Smooth muscle cell of the brain vasculature (primary cell): ENCODE measurements at places on chromosomes 3 and 15.

- no peak for DNase-seq
These were observed 148.4 kb upstream of the GBE1 start for GRCh38 chr3:81909796-81910195.

DNA sequence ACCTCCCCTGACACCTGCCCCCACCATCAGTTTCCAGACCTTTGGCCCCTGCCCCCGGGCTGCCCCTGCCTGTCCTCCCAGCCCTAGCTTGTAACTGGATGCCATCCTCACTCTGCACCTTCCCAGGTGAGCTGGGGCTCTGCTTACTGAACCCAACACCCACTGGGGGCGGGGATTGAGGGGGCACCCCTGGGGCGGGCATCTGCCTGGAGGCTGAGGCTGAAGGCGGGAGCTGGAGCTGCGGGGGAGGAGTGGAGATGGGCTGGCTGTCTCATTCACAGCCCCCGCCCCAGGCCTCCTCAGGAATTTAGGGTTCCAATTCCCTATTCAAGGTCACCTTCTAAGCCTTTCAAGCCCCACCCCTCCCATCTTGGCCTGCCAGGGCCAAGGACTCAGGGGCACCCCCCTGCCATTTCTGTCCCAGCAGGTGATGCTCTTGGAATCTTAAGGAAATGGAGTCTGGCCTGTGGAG lies 17.7 kb downstream of the PIF1 start:
- no peak for DNase-seq

GRCh38 chr15:56098195-56098863 lies 104.9 kb upstream of the NEDD4 start:
- no peak for DNase-seq

- DNase-seq, result no peak
These were observed 22.7 kb downstream of the CORO2B start for GRCh38 chr15:68601206-68602197.

- no peak for DNase-seq
These were observed 24.4 kb upstream of the ATP2B2 start for GRCh38 chr3:10529809-10530208.

- DNase-seq, result no peak
These were observed 212.6 kb upstream of the ICE2 start for GRCh38 chr15:60691508-60692047.

- DNase-seq, result no peak
These were observed 66.3 kb upstream of the LRTM1 start for GRCh38 chr3:54994111-54994513.

DNA sequence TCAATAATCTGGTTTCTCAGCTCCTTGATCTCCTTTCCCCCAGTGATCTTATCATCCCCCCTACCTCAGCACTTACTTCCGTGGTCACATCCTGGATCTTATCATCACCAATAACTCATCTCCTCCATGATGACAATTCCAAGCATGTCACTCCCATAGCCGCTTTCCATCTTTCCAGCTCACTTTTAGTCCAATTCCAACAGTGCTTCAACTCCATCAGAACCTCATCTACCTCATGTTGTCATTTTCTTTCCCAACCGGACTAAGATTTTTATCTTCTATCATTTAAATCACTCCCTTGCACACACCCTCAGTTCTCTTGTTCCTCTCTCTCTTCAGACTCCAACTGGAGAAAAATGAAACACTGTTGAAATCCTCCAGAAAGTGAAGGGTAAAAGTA lies 75.9 kb upstream of the UBE2E2 start:
- DNase-seq, result no peak

DNA sequence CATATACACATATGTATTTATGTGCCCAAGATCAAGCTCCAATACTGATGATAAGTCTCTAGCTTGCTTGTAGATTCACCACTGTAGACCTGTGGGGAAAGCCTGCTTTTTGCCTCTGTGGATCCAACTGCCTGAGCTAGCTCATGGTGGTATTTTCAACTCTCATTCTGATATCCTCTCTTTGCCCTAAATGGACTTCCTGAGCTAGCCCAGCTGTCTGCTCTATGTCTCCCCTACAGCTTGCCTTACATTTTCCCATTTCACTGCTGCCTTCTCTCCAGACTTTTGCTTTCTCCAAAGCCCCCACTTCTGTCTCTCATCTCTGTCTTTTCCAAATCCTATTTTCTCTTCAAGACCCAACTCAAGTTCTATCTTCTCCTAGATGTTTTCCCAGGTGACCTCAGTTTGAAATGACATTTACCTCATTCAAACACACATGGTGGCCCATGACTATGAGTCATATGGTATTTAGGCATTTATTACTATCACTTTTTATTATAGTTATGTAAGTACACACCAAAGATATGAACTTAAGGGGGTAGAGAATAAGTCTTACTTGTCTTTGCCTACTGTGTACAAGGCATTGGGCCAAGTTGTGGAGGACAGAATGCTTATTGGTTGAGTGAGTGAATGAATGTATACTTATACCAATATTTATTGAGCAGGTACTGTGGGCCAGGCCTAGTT lies 191.7 kb downstream of the NR1D2 start:
- DNase-seq, result no peak

DNA sequence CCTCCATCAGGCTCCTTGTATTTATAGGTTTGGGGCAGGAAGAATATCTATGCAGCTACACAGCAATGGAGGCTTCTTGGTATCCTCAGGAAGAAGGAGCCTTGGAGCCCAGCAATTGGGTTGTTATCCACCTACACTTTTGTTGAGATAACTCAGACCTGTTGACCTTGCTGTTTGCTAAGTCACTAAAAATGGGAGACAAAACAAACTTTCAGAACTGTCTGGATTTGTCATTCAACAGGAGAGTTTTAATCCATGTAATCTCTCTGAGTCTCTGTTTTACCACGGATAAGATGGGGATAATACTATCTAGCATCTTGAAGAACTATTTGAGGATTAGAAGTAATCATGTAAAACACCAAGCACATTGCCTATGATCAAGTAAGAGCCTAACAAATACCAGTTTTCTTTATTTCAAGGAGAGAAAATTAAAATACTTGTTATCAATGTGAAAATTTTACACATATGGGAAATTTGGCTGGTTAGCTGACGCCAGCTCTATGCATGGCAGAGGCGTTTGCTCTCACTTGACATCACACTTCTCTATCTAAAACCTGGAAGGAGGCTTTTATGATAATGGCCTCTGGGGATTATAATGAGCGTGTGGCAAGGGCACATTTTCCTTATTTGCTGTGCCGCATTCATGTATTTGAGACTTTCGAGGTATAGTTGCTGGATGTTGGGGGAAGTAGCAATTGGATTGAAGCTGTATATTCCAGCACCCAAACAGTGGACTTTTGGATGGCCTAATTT lies 215.6 kb downstream of the PDCD6IP start:
- no peak for DNase-seq

DNA sequence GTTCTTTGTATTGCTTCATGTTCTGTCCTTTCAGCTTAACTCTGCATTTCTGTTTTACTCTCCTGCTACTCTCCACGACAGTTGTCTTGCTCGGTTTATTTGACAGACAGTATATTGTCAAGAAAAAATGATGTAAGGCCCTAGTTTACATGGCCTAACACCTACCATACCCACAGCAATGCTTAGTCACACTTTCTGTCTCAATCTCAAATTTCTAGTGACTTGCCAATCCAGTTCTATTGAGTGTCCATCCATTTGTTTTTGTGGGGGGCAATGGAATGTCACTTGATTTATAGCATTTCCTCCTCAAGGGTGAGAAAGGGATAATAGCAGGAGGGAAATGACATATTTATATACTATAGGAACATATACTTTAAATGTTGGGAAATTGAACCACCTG lies 676.2 kb downstream of the NAALADL2 start:
- DNase-seq, result no peak

GRCh38 chr15:52018244-52018643 lies 775 bp upstream of the MAPK6 start:
- no peak for DNase-seq

DNA sequence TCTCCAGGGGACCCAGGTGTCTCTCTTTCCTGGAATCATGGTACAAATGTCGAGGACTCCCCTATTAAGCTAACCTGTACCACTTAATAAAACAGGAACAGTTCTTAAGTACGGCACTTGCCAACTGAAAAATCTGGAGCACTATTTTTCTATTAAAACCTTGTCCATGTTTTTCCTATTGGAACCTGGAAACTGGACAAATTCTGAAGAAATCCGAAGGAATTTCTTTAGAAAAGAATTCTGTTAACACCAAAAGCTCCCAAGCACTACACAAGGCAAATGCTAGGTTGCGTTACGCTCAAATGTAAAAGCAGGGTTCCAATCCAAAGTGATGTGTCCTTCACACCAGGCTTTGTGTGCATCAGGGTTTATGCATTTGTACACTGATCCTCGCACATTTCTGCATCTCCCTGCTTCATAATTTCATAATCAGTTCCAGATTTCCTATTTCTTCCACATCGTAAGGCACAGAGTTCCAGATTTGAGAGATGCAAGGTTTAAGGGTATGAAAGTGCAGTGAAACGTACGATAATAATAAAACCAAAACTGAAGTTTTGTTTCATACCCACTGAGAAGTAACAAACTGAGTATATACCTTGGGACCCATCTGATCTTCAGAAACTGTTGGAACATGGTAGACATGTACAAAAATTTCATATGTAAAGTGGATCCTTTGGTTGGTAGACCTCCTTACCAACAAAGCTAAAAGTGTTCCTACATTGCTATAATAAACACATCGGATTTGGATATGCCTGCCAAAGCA lies 132.1 kb upstream of the WNT5A start:
- DNase-seq, result no peak

- no peak for DNase-seq
These were observed 81.5 kb upstream of the PRICKLE2 start for GRCh38 chr3:64306745-64307144.

DNA sequence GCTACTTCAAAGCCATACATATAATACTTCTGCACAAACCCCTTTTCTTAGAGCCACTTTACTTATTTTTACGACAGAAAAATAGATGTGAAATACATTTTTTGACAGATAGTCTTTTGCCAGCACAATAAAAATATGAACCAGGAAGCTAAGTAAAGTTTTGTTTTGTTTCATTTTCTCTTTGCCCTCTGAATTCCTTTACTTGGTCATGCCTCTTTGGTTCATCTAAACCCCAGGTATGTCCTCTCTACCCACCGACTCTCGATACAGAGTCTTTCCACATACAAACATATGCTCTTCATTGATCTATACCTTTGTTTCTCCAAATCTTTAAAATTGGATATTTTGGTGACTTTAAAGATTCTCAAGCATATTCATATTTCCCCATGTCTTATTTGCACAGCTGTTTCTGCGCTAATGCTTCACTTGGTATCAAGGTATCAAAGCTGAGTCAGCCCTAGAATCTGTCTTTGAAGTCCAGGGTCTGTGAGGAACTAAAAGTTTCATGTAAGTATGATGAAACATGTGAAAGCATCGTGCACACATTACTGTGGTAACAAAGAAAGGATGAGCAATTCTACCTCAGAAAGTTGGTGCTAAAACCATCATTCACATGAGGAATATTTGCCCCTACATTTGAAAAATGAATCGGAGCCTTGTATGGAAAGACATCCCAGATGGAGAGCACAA lies 845.4 kb downstream of the NAALADL2 start:
- DNase-seq, result no peak

- no peak for DNase-seq
These were observed 287.1 kb downstream of the IL5RA start for GRCh38 chr3:2823031-2823430.

GRCh38 chr3:70919091-70919490 lies 606.7 kb upstream of the MDFIC2 start:
- no peak for DNase-seq

DNA sequence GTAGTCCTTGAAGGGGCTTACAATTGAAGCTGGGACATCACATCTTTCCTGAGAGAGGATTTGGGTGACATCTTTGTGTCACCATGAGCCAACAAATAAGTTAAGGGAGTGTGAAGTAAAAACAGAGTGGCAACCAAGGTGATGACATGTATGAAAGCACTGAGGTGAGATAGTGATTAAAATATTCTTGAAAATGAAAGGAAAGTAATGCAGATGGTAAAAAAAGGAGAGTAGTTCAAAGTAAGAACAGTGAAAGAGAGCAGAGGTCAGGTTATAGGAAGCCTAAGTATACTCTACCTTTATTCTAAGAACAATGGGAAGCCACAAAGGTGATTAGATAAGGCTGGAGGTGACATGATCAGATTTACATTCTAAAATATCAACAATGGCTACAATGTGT lies 486.1 kb downstream of the DIPK2A start:
- DNase-seq, result no peak

- DNase-seq, result no peak
These were observed at the start of gene MEGF11 for GRCh38 chr15:66253418-66254088. Gene MEGF11, minus strand, starts transcription at chr15:66253750. Its CDS starts 125,347 bp downstream, at chr15:66128403.

- no peak for DNase-seq
These were observed 10.6 kb upstream of the DNAAF4 start for GRCh38 chr15:55518641-55519040.

DNA sequence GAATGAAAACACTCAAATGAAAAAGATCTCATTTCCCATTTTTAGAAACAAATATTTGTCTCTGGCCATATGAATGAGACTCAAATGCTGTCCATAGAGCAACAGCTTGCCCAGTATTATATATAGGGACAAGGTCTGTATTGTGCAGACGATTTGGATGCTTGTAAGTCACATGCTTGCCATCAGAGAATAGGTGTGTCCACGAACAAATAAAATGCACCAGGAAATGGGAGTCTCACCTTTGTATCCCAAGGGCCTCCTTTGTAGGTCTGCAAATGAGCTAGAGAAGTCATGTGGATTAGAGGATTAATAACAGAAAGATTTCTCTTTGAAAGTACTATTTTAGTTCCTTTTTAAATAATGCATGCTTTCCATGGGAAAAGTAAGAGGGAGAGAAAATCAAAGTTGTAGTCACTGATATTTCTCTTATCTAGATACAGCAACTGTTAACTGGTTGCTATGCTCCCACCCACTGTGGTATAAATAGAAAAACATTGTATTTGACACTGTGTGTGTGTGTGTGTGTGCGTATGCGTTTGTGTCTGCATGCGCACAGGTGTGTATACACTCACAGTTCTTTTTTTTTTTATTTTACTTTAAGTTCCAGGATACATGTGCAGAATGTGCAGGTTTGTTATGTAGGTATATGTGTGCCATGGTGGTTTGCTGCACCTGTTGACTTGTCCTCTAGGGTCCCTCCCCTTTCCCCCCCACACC lies 383.4 kb upstream of the ARRDC4 start:
- DNase-seq, result no peak

- no peak for DNase-seq
These were observed 43.8 kb downstream of the ZNF710 start for GRCh38 chr15:90044916-90045371.

DNA sequence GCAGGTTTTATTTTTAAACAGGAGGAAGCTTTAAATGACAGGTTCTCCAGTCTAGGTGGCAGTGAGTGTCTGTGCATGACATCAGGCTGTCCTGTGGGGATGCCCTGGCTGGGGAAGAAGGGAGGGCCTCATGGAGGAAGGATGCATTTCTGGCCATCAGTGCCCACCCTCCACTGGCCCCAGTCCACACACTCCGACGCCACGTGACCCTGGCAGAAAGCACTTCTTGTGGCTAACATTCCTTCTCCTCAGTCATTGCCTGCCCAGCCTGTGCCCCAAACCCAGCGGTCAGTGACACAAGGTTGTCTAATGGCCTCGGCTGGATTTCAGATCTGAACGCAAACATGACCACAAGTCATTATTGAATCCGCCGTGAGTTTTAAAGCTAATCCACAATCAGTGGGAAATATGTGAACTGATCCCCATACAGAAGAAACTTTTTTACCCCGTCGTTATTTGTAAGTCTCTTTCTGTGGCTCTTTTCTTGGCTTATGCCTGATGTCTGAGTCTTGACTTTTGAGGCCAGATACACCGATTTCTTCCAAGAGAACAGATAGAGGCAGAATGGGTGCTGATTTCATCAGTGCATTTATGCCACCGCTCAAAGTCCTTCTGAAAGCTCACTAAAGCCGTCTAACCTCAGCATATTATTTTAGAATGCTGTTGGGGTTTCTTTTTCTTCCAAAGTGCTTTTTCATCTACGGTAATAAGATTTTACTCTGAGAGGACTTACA lies 17.3 kb upstream of the LRRK1 start:
- no peak for DNase-seq
